ENCODE measurements at places on chromosomes 11 and 22.

DNA sequence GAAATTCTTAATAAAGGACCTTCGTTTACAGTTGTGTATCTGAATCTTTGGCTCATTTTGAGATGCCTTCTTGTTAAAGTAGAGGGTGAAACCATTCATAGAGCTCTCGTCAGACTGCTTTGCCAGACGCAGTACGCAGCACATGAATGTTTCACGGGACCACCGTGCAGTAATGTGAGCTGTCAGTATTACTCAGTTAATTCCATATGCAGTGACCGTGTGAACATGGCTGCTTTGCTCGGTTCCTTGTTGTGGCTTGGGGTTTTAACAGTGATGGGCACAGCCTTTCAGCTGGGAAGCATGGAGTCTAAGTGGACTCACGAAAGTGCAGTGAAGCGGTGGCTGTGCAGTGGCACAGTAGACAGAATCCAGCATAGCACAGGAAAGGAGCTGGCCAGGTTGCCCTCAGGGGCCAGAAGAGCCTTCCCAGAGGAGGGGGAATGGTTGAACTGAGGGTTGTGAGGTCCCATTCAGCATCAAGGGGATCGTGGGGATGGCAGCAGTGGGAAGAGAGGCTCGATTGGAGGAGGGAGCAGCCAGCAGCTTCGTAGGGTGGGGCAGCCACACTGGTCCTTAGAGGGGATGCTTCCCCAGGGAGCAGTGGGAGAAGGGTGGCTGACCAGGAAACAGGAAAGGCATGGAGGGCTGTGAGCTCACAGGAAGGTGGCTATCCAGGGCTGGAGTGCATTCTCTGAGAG is 31.4 kb downstream of the PPFIA1 start:
- DNase-seq: no peak

GRCh38 chr11:7019500-7020182 is 505 bp downstream of the ZNF214 start:
- no peak for DNase-seq

- DNase-seq: no peak
Measured at GRCh38 chr11:131561501-131561900, 191.1 kb downstream of the NTM start.

GRCh38 chr11:90601261-90601660 is 378.4 kb upstream of the CHORDC1 start:
- no peak for DNase-seq

GRCh38 chr11:91850533-91851275 is 373.9 kb upstream of the FAT3 start:
- no peak for DNase-seq

GRCh38 chr11:117691516-117691915 is 105.5 kb downstream of the DSCAML1 start:
- no peak for DNase-seq

GRCh38 chr11:39910087-39910486 is 1549.4 kb downstream of the LRRC4C start:
- no peak for DNase-seq

GRCh38 chr22:38656256-38657044 is at the start of the genes CBY1 and FAM227A:
Gene CBY1, plus strand, starts transcription at chr22:38656638. Its CDS starts 11,417 bp downstream, at chr22:38668055.
Gene FAM227A, minus strand, starts transcription at chr22:38656392. Its CDS starts 6,224 bp downstream, at chr22:38650168.
- peak; percentile 87 for DNase-seq

DNA sequence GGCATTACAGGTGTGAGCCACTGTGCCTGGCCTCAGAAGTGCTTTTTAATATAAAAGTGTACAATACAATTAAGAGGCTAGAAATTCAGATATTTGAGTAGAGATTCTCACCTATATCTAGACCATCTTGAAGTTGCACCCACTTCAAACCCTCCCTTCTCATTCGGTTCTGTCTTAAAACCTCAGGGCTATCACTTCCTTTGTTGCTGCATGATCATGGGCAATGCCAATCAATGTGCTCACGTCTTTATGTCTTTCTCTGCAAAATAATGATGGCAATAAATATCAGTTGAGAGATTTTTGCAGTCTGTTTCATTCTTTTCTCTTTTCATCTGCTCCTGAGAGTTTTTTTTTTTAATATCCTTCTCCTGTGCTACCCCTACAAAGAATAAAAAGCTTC is 9.3 kb upstream of the NUP160 start:
- DNase-seq: no peak

- DNase-seq: no peak
Measured at GRCh38 chr11:122917311-122917710, 34.8 kb downstream of the JHY start.

DNA sequence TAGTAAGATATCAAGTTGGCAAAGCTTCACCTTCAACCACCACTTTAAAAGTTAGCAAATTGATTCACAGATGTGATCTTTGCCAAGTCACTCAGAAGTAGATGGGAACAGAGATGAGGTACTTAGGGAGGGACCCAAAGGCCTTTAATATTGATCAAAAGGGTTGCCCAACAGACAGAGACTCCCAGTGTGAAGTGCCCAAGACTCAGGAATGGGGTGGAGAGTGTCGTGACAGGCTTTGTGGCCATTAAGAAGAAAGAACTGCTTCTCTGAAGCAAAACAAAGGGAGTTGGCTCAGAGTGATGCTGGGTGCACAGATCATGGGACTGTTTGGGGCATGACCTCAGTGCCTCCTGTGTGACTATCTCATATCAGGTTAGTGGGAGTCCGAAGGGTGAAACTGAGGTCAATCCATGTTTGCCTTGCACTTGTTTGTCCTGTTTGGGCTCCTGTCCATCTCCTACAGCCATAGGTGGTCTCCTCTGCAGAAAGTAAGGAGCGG is 132.3 kb downstream of the APIP start:
- no peak for DNase-seq

GRCh38 chr22:49973018-49973961 is 12.7 kb downstream of the PIM3 start:
- DNase-seq: no peak

DNA sequence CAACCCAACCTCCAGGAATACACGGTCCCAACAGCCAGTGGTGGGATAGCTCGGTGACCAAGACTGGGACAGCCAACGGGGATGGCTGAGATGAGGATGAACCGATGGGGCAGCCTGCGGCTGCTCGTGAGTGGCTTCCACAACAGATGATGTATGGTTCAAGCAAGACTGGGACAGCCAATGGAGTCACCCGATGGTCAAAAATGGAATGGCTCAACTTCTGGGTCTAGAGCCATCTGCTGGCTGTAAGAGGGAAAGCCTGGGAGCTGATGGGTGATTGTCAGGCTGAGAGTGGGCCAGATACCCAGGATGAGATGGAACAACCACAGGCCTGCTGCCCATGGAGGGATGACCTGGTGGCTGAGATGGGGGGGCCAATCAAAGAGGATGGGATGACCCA is 35.5 kb downstream of the SYT7 start:
- DNase-seq: no peak

GRCh38 chr22:50269573-50269969 is 609 bp downstream of the MAPK11 start:
- no peak for DNase-seq

GRCh38 chr11:130469181-130469580 is 20.7 kb downstream of the ADAMTS15 start:
- no peak for DNase-seq

- DNase-seq: no peak
Measured at GRCh38 chr22:37209140-37209845, 3.0 kb downstream of the SSTR3 start.

GRCh38 chr11:33880979-33881378 is 10.9 kb downstream of the LMO2 start:
- no peak for DNase-seq

GRCh38 chr11:72767203-72768062 is 15.2 kb upstream of the ARAP1 start:
- DNase-seq: no peak

- DNase-seq: no peak
Measured at GRCh38 chr11:19466314-19466713, 225.6 kb upstream of the E2F8 start.

GRCh38 chr11:90242894-90243416 is 20.1 kb upstream of the CHORDC1 start:
- DNase-seq: no peak

- DNase-seq: no peak
Measured at GRCh38 chr11:50073113-50074105, 40.7 kb downstream of the OR4C45 start.

GRCh38 chr11:1488575-1489180 is 2.1 kb upstream of the MOB2 start:
- DNase-seq: no peak

DNA sequence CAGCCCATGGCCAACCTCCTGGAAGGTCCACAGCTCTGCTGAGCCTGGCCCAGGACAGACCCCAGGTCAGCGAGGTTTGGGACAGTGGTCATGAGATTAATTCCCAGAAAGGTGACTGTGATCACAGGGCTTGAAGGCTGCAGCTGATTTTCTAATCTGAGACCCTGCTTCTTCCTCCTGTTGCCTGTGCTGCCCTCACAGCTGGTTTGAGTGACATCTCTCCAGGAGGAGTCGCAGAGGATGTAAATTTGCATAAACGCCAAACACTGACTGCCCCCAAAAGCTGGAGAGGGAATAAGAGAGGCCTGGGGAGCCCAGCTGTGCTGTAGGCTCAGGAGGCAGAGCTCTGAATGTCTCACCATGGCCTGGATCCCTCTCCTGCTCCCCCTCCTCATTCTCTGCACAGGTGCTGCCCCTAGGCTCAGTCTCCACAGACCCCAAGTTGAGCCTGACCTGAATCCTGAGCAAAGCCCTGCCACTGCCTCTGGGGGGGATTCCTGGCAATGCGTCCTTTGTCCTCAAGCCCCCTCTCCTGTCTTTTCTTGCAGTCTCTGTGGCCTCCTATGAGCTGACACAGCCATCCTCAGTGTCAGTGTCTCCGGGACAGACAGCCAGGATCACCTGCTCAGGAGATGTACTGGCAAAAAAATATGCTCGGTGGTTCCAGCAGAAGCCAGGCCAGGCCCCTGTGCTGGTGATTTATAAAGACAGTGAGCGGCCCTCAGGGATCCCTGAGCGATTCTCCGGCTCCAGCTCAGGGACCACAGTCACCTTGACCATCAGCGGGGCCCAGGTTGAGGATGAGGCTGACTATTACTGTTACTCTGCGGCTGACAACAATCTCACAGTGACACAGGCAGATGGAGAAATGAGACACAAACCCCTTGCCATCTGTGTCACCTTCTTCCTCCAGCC is 23.8 kb downstream of the GGTLC2 start:
- no peak for DNase-seq

GRCh38 chr11:62433141-62433903 is 14.5 kb downstream of the SCGB1A1 start:
- no peak for DNase-seq

DNA sequence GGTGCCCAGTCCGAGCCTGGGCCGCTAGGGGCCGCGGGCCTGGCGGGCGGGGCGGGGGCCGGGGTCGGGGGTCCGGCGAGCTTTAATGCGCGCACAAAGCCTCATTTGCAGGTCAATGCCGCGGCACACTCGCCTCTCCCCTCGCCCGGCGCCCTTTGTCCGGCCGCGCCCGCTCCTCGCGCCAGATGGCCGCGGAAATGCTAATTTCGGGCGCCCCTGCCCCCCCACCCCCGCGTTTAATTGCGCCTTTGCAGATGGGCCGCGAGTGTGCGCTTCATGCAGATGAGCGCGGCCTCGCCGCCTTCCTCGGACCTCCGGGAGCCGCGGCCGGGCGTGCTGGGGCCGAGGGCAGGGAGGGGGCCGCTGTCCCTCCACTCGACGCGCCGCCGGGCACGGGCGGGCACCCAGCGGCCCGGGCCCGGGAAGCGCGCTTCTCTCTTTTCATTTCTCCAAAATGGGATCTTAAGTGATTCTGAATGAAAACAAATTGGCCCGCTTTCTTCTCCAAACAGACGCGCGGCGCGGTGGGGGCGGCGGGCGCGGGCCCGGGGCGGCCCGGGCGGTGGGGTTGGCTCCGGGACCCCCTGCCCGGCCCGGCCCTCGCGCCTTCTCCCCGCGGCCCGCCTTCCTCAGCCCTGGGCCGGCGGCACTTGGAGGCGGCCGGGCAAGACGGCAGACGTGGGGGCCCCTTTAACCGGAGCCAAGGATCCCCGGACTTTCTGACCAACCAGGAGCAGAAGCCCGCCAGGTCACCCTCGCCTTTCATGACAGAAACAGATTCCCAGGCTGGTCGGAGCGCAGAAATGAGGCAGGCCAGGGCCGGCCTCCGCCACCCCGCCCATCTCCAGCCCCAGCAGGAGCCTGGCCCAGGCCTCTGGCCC is 22.9 kb downstream of the CDKN1C start:
- DNase-seq: no peak

- DNase-seq: peak; percentile 59
Measured at GRCh38 chr11:74726547-74727182, 4.6 kb downstream of the CHRDL2 start.

DNA sequence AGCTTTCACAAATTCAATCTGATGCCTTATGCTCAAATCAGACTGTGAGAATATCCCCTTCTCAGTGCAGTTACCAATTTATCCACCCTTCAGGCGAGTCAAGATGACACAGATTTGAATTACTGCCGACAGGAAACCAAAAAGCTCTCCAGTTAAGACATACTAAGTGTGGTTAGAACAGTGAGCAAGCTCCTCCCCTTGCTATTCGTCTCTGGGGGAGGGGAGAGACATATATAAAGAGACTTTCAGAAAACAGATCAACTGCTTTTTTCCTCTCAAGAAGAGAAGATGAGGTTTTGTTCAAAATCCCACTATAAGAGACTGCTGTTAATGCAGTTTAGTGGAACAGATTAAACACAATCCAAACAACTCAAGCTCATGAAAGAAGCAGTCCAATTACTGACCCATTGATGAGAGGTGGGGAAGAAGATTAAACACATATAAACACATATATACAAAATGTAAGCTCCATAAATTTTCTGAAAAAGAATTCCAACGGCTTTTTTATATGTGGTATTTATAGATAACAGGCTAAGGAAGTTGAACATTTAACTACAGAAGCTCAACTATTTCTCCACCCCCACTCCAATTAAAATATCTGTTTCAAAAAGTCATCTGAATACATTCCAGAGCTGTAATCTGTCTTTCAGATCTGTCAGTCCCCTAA is 102.7 kb downstream of the MRTFA start:
- DNase-seq: peak; percentile 84

GRCh38 chr11:57476047-57476756 is 15.9 kb downstream of the RTN4RL2 start:
- DNase-seq: peak; percentile 15

- DNase-seq: no peak
Measured at GRCh38 chr22:19260194-19260593, 31.3 kb downstream of the CLTCL1 start.

- no peak for DNase-seq
Measured at GRCh38 chr11:107593951-107594350, 3.0 kb downstream of the ELMOD1 start.

DNA sequence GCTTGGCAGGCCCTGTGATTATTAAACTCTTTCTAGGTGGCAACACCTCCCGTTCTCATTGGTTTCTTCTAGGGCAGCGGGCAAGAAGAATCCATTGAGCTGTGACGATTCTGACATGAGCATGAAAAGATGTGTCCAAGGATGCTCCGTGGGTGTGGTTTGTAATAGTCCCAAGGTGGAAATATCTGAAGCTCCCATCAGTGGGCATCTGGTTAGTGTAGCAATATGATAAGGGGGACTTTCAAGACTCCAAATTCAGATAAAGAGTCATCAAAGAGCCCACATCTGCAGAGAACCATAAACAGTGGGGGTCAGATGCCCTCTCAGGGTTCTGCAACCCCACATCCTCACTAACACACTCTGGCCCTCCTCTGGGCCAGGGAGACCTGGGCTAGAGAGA is 42.6 kb downstream of the TST start:
- DNase-seq: no peak

Measured in CD4-positive, alpha-beta T cell treated with Interleukin-2 at 100 ng/mL for 4 hours (primary cell).